ENCODE measurements at places on chromosomes 1 and 21. TPM values are rescaled to one million over a fixed set of nuclear protein-coding genes. Genes with fewer than 3 reads are reported as not detected.

Gene GIPC2
- 0.72 TPM for polyA plus RNA-seq

Gene IPP
- 4.1 TPM for polyA plus RNA-seq

Gene GUCA2B
- polyA plus RNA-seq = not detected

Gene GLIS1
- not detected for polyA plus RNA-seq

Gene SLAMF9
- polyA plus RNA-seq = not detected

Gene CFHR4
- polyA plus RNA-seq = not detected

Gene TGFBR3
- 0.25 TPM for polyA plus RNA-seq

Gene DIP2A
- polyA plus RNA-seq = 45.0 TPM

Gene SYNC
- polyA plus RNA-seq = not detected

Gene C1orf115
- 0.42 TPM for polyA plus RNA-seq

Gene LORICRIN
- 1.3 TPM for polyA plus RNA-seq

Gene FALEC
- not detected for polyA plus RNA-seq

Gene ANGPTL3
- not detected for polyA plus RNA-seq

Gene GPBP1L1
- 55.1 TPM for polyA plus RNA-seq

Gene KCNA2
- polyA plus RNA-seq = 3.4 TPM

Gene ARHGAP30
- polyA plus RNA-seq = not detected

Gene PLA2G2D
- polyA plus RNA-seq = not detected

Gene RNU1-4
- polyA plus RNA-seq = under 0.01 TPM

Gene SLC6A9
- polyA plus RNA-seq = 1.3 TPM

Gene CGN
- 4.4 TPM for polyA plus RNA-seq

Gene CACNA1S
- polyA plus RNA-seq = 0.05 TPM

Gene COL6A2
- polyA plus RNA-seq = not detected

Gene RPL11
- polyA plus RNA-seq = 1,136 TPM

Data from neural cell (in vitro differentiated cells).